Pancreas (tissue), 10 donors: ENCODE measurements at places on chromosomes 1 and 21. TPM values are rescaled to one million over a fixed set of nuclear protein-coding genes. Genes with fewer than 3 reads are reported as not detected.

DNA sequence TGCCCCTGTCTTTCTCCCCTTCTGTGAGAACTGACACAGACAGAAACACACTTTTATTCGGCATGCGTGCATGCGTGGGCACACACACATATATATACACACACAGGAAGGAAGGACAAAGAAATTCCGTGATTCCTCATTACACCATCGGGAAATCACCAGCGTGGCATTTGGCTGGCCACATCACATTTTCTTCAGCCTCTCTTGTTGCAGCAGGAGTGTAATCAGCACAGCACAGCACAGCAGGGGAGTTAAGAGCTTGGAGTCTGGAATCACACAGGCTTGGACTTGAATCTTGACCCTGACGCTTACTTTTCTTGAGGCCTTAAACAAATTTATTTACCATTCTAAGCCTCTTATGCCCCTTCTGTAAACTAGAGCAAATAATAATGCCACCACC, 45.3 kb upstream of the EPHA8 start:
- no peak for DNase-seq

SERPINC1 gene
- total RNA-seq, result not detected

- no peak for DNase-seq
Observed at GRCh38 chr21:45741691-45742090, 98.2 kb downstream of the PCBP3 start.

GRCh38 chr1:160148121-160148520, 3.3 kb upstream of the ATP1A4 start:
- DNase-seq, result no peak

RIIAD1 gene
- total RNA-seq, result 0.56 TPM

GRCh38 chr1:161388639-161389038, 21.0 kb upstream of the CFAP126 start:
- no peak for DNase-seq

KMO gene
- total RNA-seq, result not detected

PPCS gene
- total RNA-seq, result 40.7 TPM

SERTAD4 gene
- total RNA-seq, result 0.28 TPM
